Upper lobe of left lung (tissue), 6 donors: ENCODE measurements at places on chromosomes 1 and 21. TPM values are rescaled to one million over a fixed set of nuclear protein-coding genes. Genes with fewer than 3 reads are reported as not detected.

GPATCH2 gene
- total RNA-seq: 13.2 TPM

LHX8 gene
- total RNA-seq: not detected

PTAFR gene
- total RNA-seq: 11.0 TPM

NKAIN1 gene
- total RNA-seq: 0.31 TPM

MSH4 gene
- total RNA-seq: not detected

SFPQ gene
- total RNA-seq: 219 TPM

DSCAM gene
- under 0.01 TPM for total RNA-seq

ABCA4 gene
- 0.55 TPM for total RNA-seq

CTH gene
- total RNA-seq: 6.6 TPM

AMY1C gene
- total RNA-seq: 32.2 TPM

CNKSR1 gene
- 42.7 TPM for total RNA-seq

UBASH3A gene
- not detected for total RNA-seq

MEGF6 gene
- total RNA-seq: 50.3 TPM

OR2G3 gene
- total RNA-seq: not detected

GJC2 gene
- total RNA-seq: 8.7 TPM

PRAMEF14 gene
- total RNA-seq: not detected

CASQ2 gene
- 1.2 TPM for total RNA-seq

FAM72B gene
- total RNA-seq: 3.0 TPM

XCL2 gene
- total RNA-seq: 2.0 TPM

AIM2 gene
- total RNA-seq: 4.6 TPM

REN gene
- total RNA-seq: 0.76 TPM

ATP1A4 gene
- not detected for total RNA-seq

C1orf53 gene
- total RNA-seq: not detected

FMO3 gene
- total RNA-seq: 9.1 TPM

MYOC gene
- total RNA-seq: 0.33 TPM

SLC5A9 gene
- 21.0 TPM for total RNA-seq

SLC16A4 gene
- total RNA-seq: 17.3 TPM

INTS11 gene
- total RNA-seq: 92.7 TPM

FCRL1 gene
- 1.2 TPM for total RNA-seq

DEPDC1 gene
- total RNA-seq: 0.57 TPM

CNTN2 gene
- total RNA-seq: not detected

SYTL1 gene
- 31.3 TPM for total RNA-seq

C1orf226 gene
- 10.1 TPM for total RNA-seq

CCDC30 gene
- total RNA-seq: 31.7 TPM

GOLT1A gene
- total RNA-seq: 7.6 TPM

SLAMF1 gene
- 1.9 TPM for total RNA-seq

OPN3 gene
- 28.5 TPM for total RNA-seq

VAV3 gene
- 9.0 TPM for total RNA-seq

LCE1A gene
- not detected for total RNA-seq

BTG2 gene
- 136 TPM for total RNA-seq

ESRRG gene
- 0.23 TPM for total RNA-seq

ANGPTL3 gene
- total RNA-seq: not detected

KPRP gene
- total RNA-seq: not detected

TINAGL1 gene
- 142 TPM for total RNA-seq

ADGRB2 gene
- total RNA-seq: 1.1 TPM

CTXND2 gene
- total RNA-seq: not detected

UBE4B gene
- total RNA-seq: 48.2 TPM

LCE6A gene
- not detected for total RNA-seq

OR2T2 gene
- total RNA-seq: not detected

SPRR2D gene
- not detected for total RNA-seq
